ENCODE measurements at places on chromosomes 1 and 21.

DNA sequence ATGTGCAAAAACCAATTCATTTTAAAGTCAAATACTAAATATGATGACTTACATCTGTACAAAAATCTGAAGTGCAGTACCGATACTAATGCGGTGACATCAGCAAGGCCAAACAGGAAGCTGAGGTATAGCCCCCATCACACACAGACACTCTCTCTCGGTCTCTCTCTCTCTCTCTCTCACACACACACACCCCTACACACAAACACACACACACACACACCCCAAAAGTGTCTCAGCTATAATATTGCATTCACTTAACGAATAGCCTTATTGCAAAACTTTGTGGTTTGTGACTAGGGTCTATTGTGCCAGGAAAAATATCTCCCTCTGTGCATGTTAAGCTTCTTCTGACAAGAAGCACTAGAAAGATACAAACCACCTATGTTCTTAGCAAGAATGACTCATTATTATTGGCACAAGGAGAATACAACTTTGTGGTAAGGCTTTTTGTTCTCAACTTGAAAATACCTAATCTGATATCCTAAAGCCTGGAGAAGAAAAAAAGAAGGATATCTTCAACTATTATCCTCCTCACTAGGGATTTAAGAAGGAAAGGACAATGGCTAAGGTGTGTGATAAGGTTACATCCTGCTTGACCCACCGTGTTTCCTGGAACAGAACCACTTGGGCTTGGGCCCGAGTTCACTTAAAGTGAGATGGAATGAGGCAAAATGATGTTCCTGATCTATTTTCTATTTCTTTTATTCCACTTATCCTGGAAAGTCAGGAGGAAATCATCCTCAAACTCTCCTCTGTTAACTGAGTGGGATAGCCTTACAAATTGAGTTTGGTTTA lies 107.1 kb downstream of the NIBAN1 start:
- DNase-seq: no peak

DNA sequence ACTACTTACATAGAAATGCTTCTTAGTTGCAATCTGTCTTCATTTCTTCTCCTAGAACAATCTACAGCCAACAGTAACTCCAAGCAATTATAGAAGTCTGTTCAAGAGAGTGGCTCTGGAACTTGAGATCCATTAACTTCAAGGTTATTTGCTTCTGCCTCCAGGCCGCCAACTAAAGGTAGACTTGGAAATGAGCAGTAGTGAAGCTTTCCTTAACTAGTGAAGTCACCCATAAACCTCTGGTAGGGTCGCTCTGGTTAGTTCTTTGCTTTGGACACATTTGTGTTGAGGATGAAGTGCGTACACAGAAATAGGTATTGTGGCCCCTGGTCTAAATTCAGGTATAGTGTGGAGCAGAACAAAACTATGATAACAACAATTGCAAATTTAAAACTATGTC lies 809.9 kb upstream of the RGS18 start:
- DNase-seq: no peak

DNA sequence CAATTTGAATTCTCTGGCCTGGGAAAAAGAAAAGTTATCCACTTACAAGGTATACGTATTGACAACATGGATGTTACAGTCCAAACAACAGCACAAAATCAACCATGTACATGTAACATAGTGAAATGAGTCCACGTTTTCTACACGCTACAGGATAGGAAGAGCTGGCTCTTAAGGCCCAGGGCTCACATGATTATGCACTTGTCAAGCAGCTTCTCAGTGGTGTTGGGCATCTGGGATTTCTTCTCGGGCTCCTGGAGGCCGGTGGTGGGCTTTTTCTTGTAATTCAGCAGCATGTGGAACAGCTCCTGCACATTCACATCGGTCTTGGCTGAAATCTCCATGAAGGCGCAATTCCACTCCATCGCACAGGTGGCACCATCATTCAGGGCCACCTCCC lies 4.0 kb downstream of the DIRAS3 start:
- DNase-seq: no peak

DNA sequence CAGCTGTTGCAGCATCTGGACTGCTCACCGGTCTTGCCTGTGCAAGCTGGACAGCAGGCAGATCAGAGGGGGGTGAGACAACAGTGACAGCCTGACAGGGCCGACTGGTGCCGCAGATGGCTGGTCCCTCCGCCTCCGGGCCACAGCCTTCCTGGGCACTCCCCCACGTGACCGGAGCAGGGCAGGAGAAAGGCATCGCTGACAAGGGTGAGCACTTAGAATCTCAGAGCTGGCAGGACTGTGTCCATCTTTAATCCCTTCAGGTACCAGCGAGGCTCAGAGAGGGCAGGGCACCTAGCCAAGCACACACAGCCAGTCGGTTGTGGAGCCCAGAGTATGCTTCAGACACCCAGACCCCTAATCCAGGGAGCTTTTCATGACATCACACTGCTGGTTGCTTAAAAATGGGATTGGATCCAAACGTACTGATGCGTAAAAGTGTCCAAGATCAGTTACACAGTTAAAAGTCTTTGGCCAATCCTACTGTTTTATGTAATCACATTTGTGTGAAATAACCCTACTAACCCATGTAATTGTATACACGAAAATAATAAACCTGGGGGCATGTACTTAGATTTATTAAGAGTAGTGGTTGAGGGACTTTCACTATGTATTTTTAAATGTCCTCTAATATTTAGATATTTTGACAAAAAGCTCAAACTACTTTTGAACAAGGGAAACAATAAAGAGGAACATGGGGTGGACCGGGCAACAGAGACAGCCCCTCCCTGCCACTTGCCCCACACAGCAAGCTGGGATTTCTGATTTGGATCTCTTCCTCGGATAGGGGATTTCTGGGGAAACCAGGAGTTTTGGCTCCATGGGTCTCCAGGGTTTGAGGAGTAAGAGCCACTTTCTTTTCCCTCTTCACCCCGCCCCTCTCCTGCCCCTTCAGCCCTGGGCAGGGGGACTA lies 758 bp upstream of the CNTN2 start:
- DNase-seq: no peak

DNA sequence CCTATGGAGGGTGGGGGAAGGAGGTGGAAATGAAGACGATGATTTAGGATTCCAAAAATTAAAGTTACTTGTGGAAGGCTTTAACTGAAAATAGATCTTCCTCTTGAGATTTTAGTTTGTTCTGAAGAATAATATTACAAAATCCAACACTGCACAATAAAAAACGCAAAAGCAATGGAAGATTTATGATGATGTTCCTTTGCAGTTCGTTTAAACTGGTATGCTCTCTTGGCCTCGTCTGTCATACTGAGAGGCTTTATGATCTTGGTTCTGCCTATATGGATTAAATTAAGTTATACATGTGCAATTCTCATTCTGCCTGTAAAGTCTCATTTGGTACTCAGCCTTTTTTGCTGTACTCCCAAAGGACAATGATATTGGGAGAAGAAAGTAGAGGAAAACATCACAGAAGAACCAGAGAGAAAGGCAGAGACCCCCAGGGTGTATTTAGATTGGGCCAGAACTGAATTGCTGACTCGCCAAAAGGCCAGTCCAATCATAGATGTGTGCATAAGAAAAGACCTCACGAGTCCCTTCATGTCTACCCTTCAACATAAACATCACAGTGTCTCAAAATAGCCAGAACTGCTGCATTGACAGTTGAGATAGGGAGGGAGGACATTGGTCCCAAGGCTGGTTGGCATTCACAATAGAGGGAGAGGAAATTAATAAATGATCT lies 188.6 kb downstream of the GREM2 start:
- no peak for DNase-seq

DNA sequence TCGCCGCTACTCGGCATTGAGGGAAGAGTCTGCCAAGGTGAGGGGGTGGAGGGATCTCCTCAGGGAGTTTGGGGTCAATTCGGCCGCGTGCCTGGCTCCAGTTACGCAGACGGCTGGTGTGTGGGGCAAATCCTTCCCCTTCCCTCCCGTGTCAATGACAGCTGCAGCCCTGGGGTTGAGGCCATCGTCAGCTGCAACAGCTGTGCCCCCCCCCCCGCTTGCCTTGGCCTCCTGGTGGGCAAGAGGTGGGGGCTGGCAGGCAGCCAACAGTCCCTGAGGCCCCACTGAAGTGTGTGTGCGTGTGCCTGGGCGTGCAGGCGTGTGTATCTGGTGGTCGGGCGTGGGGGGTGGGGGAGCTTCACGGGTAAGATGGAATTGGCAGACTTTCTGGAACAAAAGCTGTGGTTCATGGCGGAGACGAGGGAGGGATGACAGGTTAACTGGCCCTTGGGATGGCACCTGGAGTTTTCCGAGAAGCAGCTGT lies 25.6 kb downstream of the PPFIA4 start:
- no peak for DNase-seq

DNA sequence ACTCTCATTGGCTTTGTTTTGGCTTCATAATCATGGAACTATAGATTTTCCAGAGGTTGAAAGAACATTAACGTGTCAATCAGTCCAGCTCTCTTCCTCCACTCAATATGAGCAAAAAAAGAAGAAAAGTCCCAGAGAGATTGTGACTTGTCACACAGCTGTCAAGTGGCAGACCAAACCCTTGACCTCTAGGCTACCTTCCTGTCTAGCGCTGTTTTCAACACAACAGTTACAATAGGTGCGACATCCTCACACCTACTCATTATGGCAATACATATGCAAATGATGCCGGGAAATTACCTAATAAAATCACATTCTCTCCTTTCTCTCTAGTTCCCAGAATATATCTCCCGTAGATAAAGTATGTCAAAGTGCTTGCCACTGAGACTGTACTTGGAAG lies 1.1 kb downstream of the WARS2 start:
- no peak for DNase-seq

- DNase-seq: no peak
These were observed 17.0 kb downstream of the C1orf167 start for GRCh38 chr1:11778844-11779623.

DNA sequence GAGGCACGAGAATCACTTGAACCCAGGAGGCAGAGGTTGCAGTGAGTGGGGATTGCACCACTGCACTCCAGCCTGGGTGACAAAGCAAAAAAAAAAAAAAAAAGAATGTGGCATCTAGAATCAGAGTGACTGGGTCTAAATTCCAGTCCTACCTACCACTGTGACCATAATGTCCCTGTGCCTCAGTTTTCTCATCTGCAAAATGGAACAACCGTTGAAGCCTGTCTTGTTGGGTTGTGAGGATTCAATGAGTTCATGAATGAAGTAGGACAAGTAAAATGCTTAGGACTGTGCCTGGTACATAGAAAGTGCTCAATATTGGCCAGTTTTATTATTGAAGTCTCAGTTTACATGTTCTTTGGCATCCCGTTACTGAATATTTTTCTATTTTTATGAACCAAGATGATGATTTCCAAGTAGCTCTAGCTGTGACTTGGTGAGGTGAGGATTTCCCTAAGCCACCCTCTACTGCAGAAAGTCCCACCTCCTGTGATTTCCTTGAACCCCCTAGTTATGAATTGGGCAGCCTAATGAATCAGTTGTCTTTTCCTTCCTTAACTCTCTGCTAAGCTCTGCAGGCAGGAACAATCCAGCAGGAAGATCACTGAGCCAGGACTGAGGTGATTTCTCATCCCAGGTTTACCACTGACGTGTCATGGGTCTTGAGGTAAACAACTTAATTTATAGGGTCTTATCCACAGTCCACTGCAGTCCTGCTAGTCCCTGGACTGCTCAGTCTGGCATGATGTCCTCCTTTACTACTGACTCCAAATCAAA lies 18.9 kb upstream of the MEAF6 start:
- DNase-seq: no peak

- DNase-seq: no peak
These were observed 435.4 kb downstream of the PTPRU start for GRCh38 chr1:29671446-29672356.

DNA sequence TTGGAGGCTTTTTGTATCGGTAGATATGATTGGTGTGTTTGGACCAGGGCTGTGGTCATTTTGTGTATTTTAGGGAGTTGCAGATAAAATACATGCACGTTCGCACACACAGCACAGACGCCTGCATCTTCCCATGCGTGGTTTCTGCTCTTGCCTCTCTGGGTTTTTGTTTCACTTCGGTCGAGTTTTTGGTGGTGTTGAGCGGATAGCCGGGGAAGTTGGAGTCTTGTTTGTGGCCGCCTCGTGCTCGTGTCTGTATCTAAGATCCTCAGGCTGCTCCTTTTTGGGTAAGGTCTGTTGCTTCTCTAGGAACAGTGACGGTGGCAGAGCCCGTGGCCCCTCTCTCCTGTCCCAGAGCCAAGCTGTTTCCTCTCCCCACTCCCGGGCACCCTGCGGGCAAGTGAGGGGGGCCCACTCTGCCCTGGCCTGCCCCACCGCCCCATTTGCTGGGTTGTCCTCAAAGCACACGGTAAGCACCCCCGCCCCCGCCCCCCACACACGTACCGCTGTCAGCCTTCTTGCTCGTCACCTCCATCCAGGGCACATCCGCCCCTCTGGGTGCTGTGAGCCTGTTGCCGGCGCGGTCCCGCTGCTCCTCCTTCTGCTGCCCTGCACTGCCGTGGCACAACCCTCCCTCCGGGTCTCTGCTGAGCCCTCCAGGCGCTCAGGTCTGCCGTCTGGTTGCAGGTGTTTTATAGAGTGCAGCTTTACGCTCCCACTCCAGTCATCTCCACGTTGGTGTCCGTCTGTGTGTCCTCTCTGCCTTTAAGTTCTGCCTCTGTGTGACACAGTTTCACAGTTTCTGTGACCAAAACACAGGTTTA lies 51.9 kb downstream of the AGPAT3 start:
- no peak for DNase-seq

DNA sequence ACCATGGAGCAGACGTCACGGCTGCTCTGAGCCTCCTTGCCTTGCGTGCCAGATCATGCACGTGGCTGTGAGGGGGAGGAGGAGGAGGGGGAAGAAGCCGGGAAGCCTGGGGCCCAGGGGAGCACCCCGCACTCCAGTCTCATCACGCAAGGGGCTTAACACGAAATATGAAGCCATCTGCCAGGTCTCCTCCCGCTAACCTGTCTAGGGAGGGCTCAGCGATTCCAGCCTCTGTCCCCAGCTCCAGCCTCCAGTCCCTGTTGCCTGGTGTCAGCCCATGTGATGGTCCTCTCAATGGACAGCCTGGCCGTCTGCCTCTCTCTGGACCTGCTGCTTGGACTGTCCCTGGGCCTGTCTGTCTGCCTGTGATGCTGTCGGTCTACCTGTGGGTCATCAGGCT lies 22.5 kb upstream of the C1QA start:
- DNase-seq: no peak

GRCh38 chr1:226325178-226325577 lies 16.2 kb upstream of the LIN9 start:
- DNase-seq: no peak

GRCh38 chr1:69492286-69492685 lies 75.4 kb upstream of the LRRC7 start:
- DNase-seq: no peak

GRCh38 chr1:111856411-111857185 lies 100.9 kb downstream of the DDX20 start:
- no peak for DNase-seq

Data from cortex of kidney (tissue), 1 donor.